Astrocyte of the cerebellum (primary cell): ENCODE measurements at places on chromosomes 7 and 10.

DNA sequence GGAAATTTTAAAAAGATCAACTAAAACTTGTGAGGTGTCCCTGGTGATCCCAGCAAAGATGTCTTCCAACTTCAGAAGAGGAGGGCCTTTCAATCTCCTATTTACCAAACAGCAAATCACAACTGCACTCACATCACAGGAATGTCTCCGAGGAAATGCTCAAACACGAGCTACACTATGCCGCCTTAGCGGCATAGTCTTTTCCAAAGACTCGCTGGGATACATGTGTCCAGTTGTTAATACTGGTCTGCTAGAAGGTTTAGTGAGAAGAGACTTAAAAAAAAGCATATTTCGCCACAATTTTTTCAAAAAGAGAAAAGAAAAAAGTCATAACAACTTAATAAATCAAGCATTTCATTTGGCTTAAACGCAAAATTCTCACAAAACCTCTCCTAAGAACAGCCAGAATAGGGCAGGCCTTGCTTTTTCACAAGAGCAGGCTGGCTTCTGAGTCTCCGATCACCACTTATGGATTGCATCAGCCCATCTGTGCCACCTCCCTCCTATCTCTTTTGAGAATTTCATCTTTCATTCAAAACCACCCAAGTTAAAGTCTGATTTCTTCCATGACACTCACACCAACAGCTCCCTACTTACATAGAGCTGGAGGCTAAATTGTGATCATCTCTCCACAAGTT, 66.1 kb downstream of the GNA12 start:
- DNase-seq: no peak

GRCh38 chr10:123666318-123667236, at the start of gene GPR26:
Gene GPR26, plus strand, starts transcription at chr10:123666355. Its CDS starts 53 bp downstream, at chr10:123666408.
- no peak for DNase-seq

- no peak for DNase-seq
Observed at GRCh38 chr7:80482950-80483349, 28.9 kb downstream of the GNAT3 start.

- DNase-seq: no peak
Observed at GRCh38 chr10:49217645-49218044, 29.5 kb upstream of the TMEM273 start.

DNA sequence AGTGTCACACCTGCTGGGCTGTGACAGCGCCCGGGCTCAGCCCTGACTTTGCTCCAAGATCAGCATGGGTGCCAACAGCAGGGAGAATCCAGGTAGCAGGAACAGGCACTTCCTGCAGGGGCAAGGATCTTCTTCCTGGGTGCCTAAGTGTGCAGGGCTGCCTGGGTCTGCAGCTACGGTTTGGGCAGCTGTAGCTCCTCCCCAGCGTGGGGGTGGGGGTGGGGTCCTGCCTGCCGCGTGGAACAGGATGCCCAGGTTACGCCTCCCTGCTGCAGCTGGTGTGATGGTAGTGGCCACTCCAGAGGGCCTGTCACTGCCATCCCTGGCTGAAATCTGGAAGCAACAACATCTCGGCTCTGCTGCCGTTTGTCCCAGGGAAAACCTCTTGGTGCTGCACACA, 269.3 kb downstream of the DNAJB6 start:
- no peak for DNase-seq

DNA sequence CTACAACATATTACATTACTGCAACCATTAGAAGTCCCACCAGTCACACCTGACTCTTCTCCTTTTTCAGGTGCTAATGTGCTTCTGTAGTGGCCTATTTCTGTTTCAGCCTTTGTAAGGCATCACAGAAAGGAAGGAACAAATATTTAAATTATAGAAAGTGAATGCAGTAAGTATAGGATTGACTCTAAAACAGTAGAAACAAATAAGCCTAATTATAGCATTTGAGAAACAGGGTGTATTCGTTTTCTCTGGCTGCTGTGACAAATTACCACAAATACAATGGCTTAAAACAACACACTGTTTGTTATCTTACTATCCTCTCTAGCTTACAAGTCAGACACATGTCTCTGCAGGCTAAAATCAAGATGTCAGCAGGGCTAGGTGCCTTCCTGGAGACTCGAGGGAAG, 69.4 kb downstream of the CCSER2 start:
- no peak for DNase-seq

GRCh38 chr7:47512481-47513176, 69.3 kb downstream of the TNS3 start:
- no peak for DNase-seq

- DNase-seq: no peak
Observed at GRCh38 chr10:94155722-94156271, 162.1 kb downstream of the PLCE1 start.
